ENCODE measurements at places on chromosomes 7 and 10.

- DNase-seq = no peak
Measured at GRCh38 chr10:65911151-65911835, 1014.5 kb upstream of the LRRTM3 start.

DNA sequence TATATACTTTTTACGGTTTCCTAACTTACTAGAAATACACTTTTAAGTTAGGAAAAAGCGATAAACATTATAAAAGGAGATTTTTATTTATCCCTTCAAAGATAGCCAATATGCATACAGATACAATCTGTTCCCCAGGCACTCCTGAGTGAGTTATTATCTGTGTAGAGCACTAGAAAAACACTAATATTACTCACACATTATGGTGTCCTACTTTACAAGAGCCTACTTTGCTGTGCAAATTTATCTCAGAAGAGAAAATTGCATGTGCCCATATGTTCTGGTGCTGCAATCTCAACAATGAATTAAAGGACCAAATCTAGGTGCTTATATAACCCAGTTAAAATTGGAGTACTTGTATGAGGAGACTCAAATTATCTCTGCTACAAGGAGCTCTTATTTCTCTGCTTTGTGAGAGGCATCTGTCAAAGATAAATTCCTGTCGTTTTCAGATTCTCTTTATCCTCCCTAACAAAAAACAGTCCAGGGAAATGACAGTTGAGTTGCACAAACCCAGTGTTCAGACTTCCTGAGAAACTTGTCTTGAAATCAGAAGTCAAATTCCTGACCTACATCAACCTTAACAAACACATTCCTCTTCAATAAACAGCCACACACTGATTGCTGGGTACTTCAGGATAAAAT, 28.9 kb downstream of the CPA1 start:
- DNase-seq = no peak

DNA sequence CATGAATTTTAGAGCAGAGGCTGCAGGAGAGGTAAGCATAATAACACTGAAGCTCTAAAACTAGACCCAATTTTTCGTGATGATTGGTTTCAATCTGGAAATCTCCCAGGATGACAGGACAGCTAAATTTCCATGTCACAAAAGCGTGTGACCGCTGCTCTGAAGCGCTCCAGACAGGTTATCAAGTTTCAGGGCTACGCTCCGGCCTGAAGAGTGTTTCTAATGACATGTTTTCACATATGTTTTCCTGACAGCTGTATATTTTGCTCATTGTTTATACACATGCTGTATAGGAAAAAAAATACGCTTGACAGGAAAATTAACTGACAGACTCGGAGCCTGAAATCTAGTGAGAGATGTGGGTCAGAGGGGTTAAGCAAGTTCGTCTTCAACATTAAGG, 219.8 kb upstream of the BMPER start:
- DNase-seq = no peak

DNA sequence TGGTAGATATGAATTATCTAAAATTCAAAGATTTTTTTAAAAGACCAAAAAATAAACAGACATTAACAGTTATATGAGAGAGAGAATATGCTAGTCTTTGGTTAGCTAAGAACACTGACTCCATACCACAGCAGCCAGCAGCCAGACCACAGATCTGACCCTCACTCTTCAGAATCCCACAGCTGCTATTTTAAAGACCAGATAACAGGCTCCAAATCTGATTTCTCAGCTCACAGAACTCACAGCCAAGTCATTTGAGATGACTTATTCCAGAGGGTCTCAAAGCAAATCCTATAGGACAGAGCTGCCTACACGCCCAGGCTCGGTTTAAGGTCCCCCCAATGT, 20.4 kb downstream of the NUDCD3 start:
- no peak for DNase-seq

DNA sequence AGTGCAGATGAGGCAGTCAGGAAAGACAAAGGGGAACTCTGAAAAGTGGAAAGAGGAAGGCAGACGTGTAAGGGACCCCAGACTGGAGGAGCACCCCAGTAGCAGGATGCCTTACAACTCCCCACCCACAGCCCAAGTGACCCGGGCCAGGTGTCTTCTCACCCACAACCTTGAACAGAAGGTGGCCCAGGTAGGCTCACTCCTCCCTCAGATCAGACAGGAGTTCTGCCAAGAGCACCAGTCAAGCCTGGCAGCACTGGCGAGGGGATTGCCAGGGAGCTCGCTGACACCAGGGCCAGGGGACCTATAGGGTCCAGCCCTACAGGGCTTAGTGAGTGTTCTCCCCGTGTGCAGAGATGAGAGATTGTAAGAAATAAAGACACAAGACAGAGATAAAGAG, 27.1 kb upstream of the LMBR1 start:
- DNase-seq = no peak

DNA sequence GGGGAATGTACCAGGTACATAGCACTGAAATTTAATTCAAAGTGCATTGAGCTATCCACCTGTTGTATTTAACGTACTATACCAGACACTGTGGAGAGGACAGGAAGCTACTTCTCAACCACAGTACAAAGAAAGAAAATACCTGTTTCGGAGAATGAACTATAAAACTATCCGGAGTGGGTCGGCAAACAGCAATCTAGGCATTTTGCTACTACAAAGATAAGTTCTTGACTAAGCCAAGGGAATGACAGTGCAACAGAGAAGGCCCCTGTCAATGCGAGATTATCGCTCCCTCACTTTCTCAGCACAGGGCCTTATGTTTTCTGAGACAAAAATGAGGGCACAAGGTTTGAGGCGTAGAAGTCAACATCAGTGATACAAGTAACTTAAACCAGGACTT, 27.4 kb downstream of the SFMBT2 start:
- no peak for DNase-seq

- no peak for DNase-seq
Measured at GRCh38 chr7:99219985-99220384, 12.1 kb upstream of the KPNA7 start.

DNA sequence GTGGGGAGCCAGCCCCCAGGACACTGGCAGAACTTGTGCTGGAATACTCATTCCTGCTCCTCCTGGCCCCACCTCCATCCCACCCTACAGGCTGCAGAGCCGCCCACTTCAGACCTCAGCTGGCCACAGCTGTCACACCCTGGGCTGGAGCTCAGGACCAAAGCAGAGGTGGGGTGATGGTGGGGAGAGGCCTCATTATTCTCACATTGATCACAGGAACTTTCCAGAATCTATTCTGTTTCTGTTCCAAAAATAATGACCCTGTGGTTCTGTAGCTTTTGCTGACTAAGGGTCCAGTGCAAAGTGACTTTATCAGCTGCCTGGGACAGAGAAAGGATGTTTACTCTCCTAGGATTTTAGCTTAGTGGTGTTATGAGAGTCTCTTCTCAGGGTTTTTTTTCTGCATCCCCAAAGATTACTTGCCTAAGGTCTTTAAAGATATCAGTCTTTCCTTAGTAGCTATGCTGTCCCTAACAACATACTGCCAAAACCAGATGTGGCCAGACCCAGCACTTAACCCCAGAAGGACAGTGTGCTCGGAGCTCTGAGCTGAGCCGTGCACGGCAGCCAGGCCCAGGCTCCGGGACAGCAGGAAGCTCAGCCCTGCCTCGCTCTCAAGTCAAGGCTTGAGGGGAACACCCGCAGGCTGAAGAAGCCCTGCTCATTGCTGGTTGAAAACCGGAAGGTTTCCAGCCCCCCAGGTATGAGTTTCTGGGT, 223.3 kb downstream of the MLLT10 start:
- DNase-seq = no peak

DNA sequence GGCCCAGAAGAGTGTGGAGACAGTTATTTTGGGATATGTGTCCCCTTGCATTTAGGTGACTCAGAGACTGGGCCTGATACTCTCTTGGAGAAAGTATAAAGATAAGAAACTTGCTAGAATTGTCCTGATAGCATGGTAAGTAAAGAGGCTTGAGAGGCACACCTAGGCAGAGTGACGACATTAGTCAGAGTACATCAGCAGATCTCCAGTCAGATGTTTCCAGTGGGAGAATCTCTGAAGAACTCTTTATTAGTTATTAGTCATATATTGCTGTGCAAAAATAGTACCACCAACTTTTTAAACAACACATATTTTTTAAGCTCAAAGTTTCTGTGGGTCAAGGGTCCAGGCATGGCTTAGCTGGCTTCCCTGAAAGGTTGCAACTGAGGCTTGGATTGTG, 182.6 kb downstream of the NEBL start:
- DNase-seq = no peak

GRCh38 chr7:155356323-155357105, 58.8 kb downstream of the INSIG1 start:
- no peak for DNase-seq

DNA sequence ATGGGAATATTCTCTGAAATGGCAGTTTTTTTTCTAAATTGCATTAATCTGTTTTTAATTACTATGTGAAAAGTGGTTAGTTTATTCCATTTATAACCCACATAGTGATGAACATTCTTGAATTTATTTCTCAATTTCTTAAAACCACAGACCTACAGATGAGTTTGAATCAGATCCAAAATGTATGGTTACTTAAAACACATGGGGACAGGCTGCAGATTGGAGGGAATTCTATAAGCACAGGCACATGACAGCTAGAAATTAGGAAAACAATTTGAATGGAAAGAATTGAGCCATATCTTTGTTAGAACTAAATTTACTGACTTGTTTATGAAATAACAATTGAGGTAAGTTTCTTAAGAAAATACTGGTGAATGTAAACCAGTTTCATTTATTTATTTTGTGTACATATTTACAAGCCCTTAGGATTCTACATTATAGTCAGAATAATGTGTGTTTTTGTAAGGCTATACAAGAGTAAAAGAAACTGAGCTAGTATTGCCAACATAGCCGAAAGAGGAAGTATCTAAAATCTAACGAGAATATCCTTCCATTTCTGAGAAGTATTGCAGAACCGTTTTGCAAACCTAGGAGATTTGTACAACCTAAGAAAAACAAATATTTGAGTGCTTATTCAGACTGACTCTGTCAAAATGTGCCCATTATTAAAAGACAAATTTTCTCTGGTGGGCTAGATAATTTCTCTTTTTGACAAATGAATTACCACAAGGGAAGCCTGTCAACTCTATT, 434.3 kb upstream of the SEMA3D start:
- DNase-seq = no peak

DNA sequence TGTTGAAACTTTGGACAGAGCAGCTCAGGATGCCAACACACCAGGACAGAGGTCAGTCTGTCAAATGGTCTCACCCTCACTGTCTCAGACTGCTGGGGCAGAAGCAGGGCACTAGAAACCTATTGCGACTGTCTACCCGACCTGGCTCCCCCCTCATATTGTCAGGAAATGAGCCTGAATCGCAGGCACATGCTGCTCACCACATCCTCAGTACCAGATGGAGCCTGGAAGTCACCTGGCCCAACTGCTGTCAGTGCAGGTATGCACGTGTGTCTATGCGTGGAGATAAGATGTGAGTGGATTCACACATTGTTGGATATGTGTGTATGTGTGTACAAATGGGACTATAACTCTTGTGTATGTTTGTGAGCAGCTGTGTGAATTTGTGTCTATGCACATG, 3.2 kb upstream of the CDHR1 start:
- no peak for DNase-seq

DNA sequence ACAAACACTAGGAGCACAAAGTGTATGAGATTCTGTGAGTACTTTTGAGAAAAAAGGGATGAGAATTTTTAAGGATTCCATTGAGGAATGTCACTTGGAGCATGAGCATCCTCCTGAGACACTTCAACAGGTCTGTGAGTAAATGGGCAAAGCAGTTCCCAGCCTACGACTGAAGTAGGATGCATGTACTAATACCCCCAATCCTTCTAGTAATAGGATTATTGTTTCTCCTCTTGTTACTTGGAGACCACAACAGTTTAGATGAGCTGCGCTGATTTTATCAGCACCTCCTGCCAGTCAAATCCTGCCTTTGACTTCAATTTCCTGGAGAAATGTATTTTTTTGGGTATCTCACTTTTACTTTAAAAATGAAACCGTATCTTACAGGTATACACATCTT, 820 bp downstream of the BBS9 start:
- DNase-seq = no peak

DNA sequence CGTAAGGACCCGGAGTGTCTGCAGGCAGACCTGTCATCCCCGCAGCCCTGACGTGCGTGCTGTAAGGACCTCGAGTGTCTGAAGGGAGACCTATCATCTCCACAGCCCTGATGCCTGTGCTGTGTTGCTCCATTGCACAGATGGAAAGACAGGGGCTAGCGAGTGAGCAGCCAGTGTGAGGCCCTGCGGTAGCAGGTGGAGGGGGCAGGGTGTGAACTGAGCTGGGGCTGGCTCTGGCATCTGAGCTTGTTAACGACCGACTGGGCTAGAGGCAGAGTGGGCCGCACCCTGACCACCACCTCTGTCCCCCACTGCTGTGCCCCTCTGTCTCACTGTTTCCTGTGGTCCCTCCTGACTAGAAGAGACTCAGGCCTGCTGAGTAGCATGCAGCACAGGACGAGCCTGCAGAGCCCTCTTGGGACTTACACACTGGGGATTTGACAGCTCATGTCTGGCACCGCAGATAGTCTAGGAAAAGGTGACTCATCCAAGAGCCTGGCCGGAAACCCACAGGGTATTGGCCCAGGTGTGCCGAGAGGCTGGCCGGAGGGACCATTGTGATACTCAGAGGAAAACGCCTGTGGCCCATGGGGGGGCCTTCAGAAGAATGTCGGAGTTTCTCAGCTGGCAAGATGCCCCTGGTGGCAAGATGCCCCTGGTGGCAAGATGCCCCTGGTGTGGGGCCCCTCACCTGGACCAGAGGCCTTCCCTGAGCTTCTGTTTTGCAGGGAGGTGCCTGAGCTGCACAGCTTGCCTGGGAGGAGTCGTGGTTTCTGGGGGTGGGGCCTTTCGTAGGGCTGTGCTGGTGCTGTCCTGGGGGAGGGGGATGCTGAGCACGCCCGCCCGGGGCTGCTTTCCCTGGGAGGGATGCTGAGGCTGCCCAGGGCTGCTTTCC, 34.3 kb downstream of the INPP5A start:
- DNase-seq = peak; percentile 24

- DNase-seq = no peak
Measured at GRCh38 chr10:131089150-131089549, 222.4 kb downstream of the TCERG1L start.

DNA sequence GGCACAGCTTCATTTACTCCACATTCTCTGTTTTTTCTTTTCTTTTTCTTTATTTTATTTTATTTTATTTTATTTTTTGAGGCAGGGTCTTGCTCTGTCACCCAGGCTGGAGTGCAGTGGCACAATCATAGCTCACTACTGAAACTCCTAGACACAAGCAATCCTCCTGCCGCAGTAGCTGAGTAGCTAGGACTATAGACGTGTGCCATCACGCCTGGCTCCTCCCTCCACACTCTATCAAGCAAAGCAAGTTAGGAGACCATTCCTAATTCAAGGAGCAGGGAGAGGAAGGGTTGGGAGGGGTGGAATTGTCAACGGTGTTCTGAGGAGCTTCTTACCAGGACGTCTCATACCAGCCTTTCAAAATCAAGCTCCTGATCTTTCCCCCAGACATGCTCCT, 52.4 kb downstream of the OAT start:
- DNase-seq = no peak

- no peak for DNase-seq
Measured at GRCh38 chr10:2980791-2981360, 86.5 kb upstream of the PFKP start.

DNA sequence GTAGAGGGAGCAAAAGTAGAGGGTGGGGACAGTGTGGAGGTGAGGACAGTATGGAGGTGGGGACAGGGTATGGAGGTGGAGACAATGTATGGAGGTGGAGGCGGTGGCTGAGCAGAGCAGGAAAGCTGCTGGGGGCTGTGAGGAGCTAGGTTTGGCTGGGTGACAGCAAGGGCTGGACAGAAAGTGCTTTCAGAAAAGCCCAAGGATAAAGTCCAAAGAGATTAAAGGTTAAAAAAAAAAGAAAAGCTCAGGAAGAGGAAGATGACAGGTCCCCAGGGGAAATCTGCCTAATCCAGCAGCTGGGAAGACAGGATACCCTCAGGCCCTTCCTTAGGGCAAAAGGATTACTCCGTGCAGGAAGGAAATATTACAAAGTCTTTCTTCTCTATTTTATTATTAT, 32.1 kb upstream of the PFKFB3 start:
- no peak for DNase-seq

Measured in stimulated activated CD4-positive, alpha-beta T cell treated with anti-CD3 and anti-CD28 coated beads, Interleukin-4, amount 100 ng/mL, for 48 hours (primary cell).